Pancreas (tissue), 10 donors: ENCODE measurements at places on chromosomes 11 and 22.

DNA sequence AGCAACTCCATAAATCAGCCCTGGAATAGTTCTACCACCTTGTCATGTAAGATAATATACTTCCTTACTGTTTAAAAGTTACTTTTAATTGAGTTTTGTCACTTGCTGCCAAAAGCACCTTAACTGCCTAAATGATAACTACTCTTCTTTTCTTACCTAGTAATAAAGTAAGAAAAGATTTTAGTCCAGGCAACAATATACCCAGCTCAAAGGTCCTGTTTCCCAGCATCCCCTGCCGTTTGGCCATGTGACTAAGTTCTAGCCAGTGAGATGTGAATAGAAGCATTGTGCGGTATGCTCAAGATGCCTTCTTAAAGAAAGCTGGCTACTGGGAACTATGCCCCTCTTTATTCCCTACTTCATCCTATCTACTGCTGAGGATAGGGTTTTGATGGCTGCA, 39.4 kb upstream of the CCDC34 start:
- no peak for DNase-seq

DNA sequence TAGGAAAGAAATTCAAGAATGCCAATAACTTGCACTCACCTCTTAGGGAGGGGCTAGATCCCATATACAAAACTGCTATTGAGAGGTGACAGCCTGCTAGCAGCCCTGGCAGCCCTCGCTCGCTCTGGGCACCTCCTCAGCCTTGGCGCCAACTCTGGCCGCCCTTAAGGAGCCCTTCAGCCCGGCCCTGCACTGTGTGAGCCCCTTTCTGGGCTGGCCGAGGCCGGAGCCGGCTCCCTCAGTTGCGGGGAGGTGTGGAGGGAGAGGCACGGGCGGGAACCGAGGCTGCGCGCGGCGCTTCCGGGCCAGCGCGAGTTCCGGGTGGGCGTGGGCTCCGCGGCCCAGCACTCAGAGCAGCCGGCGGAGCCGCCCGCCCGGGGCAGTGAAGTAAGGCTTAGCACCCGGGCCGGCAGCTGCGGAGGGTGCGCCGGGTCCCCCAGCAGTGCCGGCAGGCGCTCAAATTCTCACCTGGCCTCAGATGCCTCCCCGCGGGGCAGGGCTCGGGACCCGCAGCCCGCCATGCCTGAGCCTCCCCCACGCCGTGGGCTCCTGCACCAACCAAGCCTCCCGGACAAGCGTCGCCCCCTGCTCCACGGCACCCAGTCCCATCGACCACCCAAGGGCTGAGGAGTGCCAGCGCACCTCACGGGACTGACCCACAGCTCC, 329.9 kb downstream of the FAM181B start:
- DNase-seq: no peak

DNA sequence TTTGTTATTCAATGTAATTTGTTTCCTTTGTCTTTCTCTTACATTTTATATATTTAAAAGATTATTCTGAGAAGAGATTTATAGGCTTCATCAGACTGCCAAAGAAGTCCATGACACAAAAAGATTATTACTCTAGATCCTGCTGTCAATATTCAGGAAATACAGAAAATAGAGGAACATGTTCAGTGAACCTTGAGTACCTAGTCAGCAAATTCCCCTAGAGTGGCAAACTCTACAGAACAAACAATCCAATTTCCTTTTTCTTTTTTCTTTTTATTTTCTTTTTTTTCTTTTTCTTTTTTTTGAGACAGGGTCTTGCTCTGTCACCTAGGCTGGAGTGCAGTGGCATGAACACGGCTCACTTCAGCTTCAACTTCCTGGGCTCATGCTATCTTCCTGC, 23.9 kb downstream of the TTC17 start:
- no peak for DNase-seq

GRCh38 chr22:32848226-32848625, 46.7 kb downstream of the TIMP3 start:
- no peak for DNase-seq

DNA sequence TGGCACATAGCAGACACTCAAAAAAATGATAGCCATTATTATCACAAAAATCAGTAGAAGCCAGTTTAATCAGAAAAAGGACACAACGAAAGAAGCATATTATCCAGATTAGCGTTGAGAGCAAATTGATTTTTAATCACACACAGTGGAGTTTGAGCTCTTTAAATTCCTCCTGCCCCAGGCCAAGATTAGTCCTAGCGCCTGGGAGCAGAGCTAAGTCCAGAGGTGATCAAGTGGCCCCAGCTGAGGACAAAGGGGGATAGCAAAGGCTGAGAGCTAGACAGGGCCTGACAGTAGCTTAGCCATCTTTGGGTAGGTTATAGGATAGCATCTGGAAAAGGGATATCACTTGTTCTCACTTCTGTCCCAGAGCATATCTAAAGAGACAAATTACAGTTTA, 133.6 kb downstream of the NXPE2 start:
- DNase-seq: no peak

GRCh38 chr11:93192163-93192562, 5.6 kb downstream of the SLC36A4 start:
- DNase-seq: no peak

DNA sequence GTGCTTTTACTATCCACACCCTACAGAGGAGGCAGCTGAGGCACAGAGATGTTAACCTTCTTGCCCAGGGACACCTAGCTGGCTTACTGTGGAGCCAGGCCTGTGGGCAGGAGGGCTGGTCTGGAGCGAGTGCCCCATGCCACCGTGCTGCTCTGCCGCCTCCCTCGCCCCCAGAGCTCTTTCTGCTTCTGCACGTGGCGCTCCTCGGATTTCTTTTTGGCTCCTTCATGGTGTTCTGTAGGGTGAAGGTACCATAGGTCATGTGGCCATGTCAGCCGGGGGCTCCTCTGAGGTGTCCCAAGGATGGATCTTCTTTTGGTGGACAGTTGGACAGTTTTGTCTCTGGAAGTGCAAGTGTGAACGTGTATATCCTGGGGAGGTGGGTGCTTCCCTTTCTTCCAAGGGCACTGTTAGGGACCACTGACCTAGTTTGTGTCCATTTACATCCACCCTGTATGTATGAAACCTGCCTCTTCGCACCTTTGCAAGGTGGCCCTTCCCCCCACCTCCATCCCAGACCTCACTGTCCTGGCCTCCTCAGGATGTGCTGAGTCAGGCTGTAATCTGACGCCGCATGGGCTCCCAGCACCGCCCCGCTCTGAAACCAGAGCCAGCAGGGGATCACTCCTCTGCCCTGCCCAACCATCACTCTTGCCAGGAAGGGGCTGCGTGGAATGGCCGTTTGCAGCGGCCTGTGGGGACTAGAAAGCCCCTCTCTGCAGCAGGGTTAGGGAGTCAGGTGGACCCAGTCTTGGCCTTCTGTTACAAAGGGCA, 31.7 kb downstream of the POLR3H start:
- DNase-seq: no peak

GRCh38 chr11:124761301-124762104, 587 bp downstream of the ESAM start:
- DNase-seq: no peak

- no peak for DNase-seq
Observed at GRCh38 chr11:57378186-57378585, 2.8 kb downstream of the PRG3 start.

DNA sequence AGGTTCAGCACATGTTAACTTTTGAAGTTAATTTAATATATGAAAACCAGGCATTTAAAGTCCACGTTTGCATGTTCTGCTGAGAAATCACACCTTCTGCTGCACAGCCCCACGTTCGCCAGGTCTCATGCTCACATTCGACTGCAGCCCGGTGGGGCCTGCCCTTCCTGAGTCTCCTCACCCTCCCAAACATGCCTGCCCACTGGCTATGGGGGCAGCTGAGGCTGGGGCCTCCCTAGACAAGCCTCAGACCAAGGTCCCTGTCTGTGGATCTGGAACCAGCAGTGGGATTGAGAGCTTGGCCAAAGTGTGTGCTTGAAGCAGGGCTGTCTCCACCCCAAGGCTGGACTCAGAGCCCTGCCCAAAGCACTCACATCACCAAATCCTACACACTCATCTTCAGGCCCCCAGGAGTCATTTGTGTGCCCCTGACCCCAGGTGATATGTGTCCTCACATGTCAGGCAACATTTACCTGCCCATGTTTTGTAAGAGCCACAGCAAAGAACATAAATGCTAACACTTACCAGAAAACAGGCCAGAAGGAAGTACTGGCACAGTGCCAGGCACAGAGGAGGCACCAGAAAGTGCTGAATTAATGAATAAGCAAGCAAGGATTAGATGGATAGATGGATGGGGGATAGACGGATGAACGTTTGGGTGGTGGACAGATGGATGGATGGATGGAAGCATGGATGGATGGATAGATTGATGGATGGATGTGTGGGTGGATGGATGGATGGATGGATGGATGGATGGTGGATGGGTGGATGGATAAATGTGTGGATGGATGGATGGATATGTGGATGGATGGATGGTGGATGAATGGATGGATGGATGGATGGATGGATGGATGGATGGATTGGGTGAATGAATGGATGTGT, 9.4 kb upstream of the FADD start:
- DNase-seq: no peak

DNA sequence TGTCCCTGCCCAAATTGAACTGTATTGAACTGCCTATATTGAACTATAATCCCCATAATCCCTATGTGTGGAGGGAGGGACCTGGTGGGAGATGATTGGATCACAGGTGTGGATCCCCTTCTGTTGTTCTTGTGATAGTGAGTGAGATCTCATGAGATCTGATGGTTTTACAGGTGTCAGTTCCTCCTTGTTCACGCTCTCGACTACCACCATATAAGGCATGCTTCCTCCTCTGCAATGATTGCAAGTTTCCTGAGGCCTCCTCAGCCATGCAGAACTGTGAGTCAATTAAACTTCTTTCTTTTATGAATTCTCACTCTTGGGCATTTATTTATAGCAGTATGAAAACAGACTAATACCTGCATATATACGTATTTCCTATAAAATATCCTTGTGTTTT, 206.5 kb upstream of the PDGFD start:
- DNase-seq: no peak

- no peak for DNase-seq
Observed at GRCh38 chr11:35116245-35116644, 22.7 kb upstream of the CD44 start.

GRCh38 chr11:34219941-34220370, 114.5 kb downstream of the NAT10 start:
- DNase-seq: no peak

DNA sequence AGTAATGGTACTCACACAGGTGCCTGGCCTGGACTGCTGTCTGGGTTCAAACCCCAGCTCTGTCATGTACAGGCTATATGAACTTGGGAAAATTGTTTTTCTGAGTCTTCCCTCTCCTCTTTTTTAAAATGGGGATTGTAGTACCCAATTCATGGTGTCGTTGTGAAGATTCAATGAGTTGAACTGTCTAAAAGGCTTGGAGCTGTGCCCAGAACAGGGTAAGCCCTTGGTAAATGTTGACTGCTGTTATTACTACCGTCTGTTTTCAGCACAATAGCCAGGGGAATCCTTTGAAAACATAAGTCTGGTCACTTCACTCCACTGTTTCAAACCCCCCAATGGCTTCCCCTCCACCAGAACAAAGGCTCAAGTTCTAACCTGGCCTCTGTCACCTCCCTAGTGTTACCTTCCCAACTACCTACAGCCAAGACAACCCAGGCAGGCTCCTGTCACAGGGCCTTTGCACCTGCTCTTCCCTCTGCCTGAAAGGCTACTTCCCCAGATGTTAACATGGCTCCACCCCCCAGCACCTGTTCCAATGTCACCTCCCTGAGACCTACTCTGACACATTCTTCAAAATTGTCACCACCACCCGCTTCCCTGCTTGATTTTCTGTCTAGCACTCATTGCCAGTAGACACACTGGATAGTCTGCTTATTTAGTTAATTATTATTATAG, 152.8 kb downstream of the CHST1 start:
- DNase-seq: no peak

- DNase-seq: no peak
Observed at GRCh38 chr11:2259466-2259830, 10.9 kb downstream of the ASCL2 start.

- DNase-seq: no peak
Observed at GRCh38 chr11:59273373-59273841, 60.7 kb upstream of the MPEG1 start.

DNA sequence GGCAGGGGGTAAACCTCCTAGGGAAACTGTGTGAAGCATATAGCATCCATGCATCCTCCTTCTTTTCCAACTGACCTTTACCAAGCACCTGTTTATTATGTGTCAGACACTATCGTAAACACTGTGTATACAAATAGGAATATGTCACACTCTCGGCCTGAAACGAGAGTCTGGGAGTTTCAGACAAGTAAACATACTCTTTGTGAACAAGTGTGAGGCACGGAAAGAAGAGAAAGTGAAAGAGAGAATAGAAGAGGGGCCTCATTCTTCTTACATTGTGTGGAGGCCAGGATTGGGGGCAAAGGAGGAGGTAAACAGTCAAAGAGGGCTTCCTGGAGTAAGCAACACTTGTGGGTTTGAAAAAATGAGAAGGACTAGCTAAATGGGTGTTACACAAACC, 16.4 kb downstream of the CSNK2A3 start:
- no peak for DNase-seq

DNA sequence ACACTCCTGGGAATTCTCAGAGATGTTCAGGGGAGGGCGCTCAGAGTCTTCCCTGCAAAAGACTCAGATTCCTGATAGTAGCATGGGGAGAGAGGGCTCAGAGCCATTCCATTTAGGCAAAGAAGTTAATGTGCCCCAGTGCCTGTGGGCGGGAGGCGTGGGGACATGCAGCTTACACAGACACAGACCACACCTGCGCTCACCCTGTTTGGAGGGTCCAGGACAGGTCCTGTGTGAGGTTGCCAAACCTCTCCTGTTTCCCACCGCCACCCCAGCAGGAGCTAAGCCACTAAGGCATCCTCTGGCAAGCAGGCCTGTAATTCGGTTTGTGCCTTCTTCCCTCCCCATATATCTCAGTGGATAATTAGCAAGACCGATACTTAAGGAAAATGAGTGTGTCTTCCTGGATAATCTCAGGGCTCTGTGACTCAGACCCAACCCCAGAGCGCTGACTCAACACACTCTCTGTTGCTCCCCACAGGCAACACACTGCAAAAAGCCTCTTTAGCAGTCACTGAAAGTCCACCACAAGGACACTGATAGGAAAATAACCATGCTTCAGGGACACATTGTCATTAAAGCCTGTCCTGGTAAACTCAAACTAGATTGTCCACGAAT, 118.9 kb upstream of the LMO1 start:
- no peak for DNase-seq

DNA sequence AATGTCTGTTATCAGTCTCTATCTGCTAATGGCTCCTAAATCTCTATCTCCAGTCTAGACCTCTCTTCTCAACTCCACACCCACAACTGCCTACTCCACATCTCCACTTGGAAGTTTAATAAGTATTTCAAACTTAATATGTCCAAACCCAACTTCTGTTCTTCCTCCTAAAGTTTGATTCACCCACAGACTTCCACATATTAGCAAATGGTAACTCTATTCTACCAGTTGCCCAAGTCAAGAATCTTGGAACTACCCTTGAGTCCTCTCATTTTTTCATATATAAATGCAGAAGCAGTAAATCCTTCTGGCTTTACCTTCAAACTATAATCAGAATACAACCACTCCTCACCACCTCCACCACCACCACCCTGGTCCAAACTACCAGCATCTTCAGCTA, 6.7 kb upstream of the JAML start:
- DNase-seq: no peak
